ENCODE measurements at places on chromosomes 13 and 19.

GRCh38 chr13:73861136-73861535, 273.1 kb downstream of the KLF12 start:
- DNase-seq: no peak

- DNase-seq: no peak
Observed at GRCh38 chr13:31000889-31001288, 68.4 kb downstream of the TEX26 start.

DNA sequence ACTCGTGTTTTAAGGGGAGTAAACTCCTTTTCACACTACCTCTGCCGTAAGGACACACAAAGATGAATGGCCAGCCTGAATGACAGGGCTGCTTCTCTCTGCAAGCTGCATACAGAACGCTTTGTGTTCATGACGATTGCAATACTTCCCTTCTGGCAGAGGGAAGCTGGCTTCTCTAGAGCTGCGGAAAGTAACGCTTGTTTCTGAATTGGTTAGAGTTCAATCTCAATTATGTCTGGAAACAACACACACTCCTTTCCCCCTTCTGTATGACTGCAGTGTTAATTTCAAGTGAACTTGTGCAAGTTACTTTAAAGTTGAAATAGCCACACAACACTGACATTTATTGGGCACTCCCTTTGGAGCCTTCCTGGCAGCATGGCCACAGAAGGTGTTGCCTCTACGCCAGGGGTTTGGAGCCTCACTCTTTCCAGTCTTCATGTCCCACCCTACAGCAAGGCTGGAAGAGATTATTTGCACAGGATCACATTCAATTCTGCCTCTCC, 242.6 kb downstream of the NDFIP2 start:
- DNase-seq: no peak

GRCh38 chr13:41058295-41059070, 2.8 kb upstream of the WBP4 start:
- DNase-seq: no peak

DNA sequence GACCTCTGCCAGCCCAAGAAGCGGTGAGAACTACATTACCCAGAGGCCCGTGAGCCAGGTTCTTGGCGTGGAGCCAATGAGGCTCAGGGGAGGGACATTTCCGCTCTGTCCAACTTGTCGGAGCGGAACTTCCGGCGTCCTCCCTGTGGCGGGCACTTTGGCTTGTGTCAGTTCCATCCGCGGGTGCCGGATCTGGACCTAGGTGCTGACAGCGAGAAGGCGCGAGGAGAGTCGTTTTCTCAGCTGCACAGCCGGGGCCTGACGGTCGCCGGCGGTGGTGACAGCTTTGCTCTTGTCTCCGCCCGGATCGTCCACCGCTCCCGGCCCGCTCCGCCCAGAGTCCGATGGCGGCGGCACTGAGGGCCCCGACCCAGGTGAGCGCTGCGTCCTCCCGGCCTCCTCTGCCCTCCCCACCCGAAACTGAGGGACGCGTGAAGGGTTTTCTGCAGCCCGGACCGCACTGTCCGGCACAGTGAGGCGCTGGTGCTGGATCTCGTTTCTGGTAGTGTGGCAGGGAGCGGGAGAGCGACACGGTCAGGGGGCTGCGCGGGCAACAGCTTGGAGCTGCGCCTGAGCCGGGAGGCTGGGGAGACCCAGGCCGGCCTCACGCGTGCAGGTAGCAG, at the start of gene ZNF530:
ZNF530 (plus strand) TSS at position 125 of the 623 bp plus-strand sequence. CDS start 4,461 bp downstream, outside the sequence.
- peak; percentile 92 for DNase-seq

DNA sequence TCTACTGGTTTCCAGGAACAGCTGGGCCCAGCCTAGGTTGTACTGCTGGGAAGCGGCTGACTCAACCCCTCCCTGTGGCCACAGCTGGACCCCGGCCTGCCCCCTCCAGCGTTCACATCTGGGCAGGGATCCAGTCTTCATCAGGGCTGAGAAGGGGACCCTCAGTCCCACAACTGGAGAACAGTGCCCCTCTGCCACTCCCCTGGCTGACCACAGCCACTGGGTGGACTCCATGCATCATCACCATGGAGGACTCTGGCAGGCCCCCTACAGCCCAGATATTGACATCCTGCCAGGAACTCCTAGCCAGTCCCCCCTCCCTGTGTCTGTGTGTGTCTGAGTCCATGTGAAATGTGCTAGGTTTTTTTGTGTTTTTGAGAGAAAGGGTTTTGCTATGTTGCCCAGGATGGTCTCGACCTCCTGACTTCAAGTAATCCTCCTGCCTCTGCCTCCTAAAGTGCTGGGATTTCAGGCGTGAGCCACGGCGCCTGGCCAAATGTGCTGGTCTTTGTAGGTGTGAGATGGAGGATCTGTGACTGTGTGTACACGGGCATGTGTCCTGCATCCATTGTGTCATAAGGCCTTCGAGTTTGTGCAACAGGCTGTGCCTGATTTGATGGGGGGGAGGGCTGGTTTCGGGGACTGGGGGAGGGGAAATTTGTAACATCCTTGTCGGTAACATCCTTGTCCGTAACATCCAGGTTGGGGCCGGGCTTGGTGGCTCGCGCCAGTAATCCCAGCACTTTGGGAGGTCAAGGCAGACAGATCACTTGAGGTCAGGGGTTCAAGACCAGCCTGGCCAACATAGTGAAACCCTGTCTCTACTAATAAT, 4.0 kb upstream of the HOOK2 start:
- no peak for DNase-seq

- DNase-seq: no peak
Observed at GRCh38 chr13:107422421-107422820, 792.9 kb downstream of the LIG4 start.

DNA sequence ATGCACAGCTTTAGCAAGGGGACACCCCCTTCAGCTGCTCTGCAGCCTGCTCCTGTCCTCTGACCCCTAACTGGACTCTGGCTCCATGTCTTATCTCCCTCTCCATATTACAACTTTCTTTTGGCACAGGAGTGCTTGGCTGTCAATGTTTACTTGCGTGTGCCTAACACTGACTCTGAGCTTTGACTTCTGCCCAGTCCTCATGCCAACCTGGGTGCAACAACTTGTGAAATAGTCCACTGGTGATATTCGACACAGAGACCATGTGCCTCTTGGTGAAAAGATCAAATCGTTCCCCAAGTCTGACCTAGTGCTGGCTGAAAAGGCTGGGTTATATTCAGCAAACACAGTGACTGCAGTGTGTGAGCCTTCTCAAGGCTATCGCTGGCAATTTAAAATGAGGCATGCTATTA, 34.1 kb upstream of the KLF12 start:
- DNase-seq: no peak

- DNase-seq: no peak
Observed at GRCh38 chr19:1026783-1027649, 608 bp downstream of the CNN2 start.

DNA sequence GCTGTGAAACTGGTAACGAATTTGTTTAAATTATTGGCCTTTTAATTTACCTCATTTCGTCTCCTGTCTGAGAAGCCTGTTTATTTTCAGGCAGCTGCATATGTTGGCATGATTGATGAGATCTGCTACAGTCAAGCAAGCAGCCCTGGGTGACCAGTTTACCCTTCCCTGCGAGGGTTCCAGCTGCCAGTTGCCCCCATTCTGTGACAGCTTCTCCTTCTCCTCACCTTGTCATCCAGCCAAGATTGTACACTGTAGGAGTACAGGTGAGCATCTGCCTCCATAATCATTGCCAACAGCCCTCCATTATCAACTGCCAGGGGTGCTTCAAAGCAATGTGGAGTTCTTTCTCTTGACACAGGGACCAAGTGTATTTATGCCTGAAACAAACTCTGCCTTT, 1979.9 kb upstream of the PRR20A start:
- DNase-seq: peak; percentile 45

DNA sequence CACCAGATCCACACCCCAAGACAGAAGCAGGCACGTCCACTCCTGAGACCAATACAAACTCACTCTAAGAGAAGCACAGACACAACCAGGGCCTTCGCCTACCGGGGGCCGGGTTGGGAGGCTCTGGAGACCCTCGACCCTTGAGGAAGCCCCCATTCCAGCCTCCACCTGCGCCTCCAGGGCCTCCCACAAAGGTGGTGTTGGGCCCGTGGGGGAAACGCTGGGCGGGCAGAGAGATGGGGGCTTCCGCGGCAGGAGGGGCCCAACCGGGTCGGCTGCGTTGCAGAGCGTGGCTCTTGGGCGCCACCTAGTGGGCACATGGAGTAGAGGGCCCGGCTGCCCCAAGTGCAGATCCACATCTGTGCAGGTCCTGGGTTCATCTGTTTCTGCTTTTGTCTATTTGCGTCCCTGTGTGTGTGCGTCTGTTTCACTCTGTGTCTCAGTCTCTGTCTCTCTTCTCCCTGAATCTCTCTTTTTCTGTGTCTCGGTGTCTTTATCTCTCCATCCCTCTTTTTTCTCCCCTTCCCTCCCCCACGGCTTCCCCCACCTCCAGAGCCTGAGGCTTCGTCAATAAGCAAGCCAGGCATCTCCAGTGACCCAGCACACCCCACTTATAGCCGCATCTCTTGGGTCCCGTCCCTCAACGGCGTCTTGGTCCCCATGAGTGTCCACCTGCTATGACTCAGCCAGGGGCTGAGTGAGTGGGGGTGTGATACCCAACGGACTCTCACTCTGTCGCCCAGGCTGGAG, 10.5 kb upstream of the TINCR start:
- DNase-seq: peak; percentile 50

DNA sequence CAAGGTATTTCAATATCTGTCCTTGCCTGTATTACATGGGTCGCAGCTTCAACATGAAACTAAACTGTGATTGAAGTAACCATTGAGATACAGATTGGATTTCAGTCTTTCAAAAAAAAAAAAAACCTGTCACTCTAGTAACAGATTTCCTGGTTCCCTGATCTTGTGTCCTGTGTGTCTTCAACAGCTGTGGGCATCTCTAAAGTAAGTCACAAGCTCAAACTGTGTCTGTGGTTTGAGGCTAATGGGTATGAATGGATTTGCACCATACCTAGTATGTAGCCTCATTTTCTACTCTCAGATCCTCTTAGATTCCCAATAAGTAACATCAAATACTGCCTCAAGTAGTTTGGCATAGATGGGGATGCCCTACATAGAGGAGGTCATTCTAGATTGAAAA, 300.1 kb downstream of the COG6 start:
- no peak for DNase-seq

DNA sequence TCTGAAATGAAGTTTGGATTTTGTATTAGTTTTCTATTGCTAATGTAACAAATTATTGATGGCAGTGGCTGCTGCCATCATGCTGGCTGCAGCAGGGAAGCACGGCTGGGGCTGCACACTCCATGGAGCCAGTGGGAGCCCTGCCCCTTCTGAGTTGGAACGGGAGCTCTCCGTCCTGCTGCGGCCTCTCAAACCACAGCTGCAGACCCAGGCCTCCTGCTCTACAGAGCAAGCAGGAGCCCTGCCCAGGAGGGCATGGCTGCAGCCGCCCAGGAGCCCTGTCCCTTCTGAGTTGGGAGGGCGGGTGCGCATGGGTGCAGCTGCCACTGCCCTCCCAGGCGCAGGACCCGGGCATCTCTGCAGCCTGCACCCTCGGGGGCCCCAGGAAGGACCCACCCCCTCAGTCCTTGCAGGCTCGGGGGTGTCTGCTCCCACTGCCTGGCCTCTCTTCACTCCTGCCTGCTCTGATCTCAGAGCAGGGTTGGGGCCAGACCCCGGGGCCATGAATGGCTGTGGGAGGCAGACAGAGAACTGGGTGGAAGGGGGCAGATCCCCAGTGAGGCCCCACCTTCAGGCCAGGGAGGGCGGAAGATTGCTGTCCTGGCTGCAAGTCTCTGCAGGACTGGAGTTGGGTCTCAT, 21.0 kb upstream of the ESD start:
- no peak for DNase-seq

GRCh38 chr19:41955521-41955920, 3.6 kb downstream of the RABAC1 start:
- no peak for DNase-seq

GRCh38 chr19:17579661-17580244, 24.3 kb downstream of the COLGALT1 start:
- peak; percentile 23 for DNase-seq

DNA sequence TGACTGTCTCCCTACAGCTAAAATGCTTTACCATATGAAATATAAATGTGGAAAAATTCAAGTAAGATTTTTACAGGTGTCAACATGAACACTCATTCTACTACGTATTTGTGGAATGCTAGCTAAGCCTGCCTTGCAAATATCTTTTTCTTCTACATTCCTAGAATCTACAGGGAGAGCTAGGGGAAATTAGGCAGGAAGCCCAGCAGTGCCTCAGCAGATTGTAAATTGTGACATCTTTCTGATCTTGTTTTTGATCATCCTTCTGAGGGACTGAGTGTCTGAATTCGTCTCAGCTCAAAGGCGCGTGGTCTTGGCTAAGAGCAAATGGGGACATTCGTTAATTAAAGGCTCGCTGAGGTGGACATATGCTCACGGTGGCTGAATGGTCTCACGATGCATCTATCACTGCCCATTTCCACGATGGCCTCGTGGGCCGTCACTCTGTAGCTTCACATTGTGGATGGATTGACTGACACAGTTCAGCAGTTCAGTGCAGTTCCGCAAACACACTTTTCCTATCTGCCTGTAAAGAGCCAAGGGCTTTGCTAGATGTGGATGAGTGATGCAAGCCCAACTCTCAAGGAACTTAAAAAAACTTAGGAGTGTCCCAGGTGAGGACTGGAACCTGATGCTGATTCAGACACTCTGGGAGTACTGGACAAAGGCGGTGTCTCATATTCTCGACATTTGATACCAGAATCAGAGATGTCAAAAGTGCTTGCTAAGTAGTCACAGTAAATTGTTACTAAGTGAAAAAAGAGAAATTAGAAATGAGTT, 562.5 kb downstream of the EFNB2 start:
- no peak for DNase-seq

DNA sequence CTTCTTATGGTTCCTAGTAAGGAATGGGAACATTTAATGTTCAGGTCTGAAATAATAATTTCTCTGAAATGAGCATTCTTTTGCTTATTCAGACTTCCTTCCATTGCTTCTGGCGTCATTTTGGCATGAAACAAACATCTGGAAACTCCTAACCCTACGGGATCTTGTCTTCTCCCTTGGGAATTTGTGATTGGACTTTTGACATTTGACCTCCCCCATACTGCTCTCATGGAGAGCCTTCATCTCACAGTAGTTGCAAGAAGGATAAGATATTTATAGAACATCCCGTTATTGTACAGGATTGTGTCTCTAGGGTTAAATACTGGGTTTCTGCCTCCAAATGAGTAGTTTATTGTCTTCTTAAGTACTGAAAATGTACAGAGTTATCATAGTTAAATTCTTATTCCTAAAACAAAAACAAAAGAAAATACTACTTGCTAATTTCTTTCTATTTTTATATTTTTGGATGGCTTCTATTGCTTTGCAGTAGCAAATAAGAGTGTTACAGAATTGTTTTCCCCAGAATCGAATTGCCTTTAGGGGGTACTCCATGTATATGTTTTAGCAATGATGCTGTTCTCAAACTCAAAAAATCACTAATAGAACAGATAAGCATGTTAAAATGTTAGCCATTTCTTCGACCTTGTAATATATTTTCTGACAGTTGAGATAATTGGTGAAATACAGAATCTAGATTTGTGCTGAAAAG, 366.8 kb downstream of the DLEU7 start:
- no peak for DNase-seq

GRCh38 chr19:31444931-31445330, 95.7 kb upstream of the TSHZ3 start:
- DNase-seq: no peak

- DNase-seq: no peak
Observed at GRCh38 chr19:38321646-38322196, 2.1 kb downstream of the KCNK6 start.

All from NCI-H2029 (cell line).